Effector memory CD8-positive, alpha-beta T cell (primary cell): ENCODE measurements at places on chromosomes 7 and 10.

DNA sequence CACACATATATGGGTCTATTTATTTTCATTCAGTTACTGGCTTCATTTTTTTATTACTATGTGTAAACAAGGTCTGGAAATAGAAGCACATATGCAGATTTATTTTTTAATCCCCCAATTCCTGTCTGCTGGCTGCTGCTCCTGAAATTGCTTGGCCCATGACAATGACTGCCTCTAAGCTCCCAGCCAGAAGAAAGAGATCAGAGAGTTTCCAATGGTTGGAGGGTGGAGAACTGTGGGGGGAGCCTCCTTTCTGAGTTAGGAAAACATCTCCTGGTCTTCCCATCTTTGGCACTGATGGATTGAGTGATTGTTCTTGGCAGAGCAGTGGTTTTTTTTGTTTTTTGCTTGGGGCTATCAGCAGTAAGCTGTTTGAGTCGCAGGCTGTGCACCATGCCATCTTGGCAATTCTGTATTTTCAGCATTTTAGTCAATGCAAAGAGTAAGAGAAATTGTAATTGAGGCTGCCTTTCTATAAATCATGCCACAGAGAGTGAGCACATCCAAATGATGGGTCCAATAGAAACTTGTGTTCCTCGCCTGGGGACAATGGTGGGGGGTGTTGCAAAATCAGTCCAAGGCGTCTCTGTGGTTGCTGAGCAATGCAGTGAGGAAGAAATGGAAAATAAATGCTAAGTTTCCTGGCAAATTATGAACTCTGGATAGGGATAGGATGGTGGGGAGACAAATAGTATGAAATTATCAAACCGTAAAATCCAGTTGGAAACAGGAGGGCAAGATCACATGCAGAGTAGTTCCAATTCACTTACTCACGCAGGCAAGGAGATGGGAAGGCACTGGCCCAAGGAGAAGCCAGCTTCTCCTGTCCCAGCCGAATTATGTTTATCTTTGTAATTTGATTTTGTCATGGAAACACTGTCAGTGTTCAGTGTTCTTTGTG, 382.4 kb downstream of the SORCS3 start:
- H3K36me3 ChIP-seq: no peaks in the 10 kb centered on the region
- DNase-seq: no peak
- H3K27me3 ChIP-seq: no peaks in the 10 kb centered on the region
- no peak overlapping the region for H3K4me3 ChIP-seq

DNA sequence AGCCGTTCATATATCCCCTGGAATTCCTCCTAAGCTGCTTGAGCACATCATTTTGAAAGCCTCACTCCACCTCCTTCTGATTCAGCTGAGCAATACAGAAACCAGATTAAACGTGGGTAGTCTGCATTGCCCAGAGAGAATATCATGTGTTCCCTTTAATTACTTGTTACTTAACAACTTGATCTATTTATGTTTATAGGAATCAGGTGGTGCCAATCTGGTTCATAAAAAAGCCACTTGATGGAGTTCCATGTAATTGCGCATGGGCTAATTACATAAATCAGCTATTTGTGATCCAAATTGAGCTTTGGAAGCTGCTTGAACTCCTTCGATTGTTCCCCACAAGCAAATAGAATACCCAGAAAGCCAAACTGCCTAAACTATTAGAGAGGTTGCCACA, 114.7 kb upstream of the ADCY1 start:
- no peaks in the 10 kb centered on the region for H3K4me1 ChIP-seq
- H3K27me3 ChIP-seq: peaks cover 44% of the 10 kb centered on the region
- H3K36me3 ChIP-seq: peaks cover 4% of the 10 kb centered on the region
- no peak overlapping the region for H3K27ac ChIP-seq
- no peak overlapping the region for H3K4me3 ChIP-seq

DNA sequence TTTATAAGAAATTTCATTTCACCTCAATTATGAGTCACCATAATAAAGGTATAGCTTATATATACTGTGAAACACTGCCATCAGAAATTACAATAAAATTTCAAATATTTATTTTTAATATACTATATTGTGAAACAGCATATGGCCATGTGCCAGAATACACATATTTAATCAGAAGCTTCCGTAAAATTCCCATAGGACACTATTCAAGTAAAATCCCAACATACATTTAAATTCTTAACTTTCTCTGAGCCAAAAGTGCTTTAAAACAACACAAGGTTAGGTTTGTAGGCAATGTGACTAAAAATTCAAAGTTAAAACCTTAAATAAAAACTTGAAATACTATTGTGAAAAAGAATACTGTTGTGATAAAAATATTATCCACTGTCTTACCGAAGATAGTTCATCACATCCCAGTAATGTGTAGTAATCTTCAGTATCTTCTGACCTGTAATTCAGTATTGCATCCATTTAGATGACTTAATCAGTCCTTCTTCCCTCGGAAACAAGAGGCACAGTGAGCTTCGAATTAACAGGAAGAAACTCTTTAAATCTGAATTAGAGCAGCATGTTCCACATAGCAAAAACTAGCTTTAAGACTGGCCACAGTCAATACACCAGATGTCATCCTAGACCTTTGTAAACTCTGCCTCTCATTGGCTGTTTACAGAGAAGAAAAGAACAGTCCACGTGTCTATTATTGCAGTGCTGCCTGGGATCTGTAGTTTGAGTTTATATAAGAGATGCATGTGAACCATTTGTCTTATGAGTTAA, at the start of gene DNAJC12:
Gene DNAJC12, minus strand, starts transcription at position 648 of the 774 bp plus-strand sequence. Its CDS starts 177 bp downstream, at position 471.
- peaks cover 5% of the 10 kb centered on the region for H3K36me3 ChIP-seq
- H3K4me1 ChIP-seq: no peaks in the 10 kb centered on the region
- no peaks in the 10 kb centered on the region for H3K27me3 ChIP-seq
- no peak within 1 kb of the TSS for H3K27ac ChIP-seq
- no peak for DNase-seq

DNA sequence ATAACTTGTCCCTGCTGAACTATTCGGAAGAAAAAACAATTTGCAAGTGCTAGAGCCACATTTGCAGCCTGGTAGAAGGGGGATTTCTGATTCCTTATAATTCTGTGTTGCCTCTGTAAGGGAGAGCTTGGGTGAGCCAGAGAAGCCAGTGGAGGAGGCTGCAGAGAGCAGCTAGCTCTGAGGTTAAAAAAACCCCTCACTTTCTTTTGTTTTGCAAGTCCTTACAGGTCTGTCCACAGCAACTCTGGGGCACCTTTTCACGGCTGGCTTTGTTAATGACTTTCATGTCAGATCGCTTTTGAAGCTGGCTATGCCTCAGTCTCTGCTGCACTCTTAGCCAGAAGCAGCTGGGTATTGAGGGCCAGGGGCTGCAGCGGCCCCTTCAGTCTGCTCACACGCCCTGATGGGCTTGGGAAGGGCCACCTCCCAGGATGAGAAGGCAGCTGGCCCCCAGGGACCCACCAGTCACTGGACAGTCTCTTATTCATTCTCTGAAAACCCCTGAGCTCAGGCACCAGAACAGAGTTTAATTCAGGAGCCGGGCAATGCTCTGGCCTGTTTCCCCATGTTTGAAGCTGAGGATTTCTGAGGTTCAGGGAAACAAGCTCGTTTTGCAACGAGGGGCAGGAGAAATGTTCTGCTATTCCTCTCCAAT, 30.9 kb downstream of the TRIM8 start:
- H3K4me1 ChIP-seq: peaks cover 18% of the 10 kb centered on the region
- no peaks in the 10 kb centered on the region for H3K27me3 ChIP-seq
- H3K36me3 ChIP-seq: peaks cover 4% of the 10 kb centered on the region
- no peak overlapping the region for H3K27ac ChIP-seq

- no peaks in the 10 kb centered on the region for H3K4me1 ChIP-seq
- DNase-seq: no peak
- H3K27ac ChIP-seq: no peak overlapping the region
- no peak overlapping the region for H3K4me3 ChIP-seq
Measured at GRCh38 chr10:75926763-75927162, 495.3 kb downstream of the LRMDA start.

DNA sequence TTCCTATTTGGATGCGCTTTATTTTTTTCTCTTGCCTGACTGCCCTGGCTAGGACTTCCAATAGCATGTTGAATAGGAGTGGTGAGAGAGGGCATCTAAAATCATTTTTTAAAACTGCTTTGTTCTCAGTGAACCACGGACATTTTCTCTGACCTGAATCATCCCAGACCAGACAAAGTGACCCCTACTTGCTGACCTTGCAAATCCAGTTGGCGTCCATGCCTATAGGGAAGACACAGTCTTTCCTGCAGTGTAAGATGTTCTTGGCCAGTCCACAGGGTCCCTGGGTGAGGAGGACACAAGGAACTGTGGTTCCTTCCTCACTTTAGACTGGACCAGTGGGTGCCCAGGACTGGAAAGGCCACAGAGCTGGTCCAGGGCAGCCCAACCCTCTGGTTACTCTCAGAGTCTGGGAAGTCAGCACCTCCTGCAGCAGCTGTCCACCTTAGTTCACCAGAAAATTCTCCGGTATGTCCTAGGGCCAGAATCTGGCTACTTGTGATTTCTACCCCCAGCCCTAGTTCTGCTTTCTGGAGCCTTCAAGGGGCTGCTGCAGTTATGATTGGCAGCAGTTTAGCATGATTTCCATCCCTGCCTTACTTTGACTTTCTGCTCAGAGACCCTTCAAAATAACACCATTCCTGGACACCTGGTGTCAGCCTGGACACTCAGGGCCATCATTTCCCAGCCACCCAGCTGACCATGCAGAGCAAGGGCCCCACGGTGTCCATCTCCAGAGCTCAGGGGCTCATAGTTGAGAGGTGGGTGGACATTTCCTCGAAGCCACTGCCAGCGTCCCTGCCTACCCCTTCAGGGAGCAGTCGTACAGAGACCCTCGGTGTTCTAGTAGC, 19.3 kb downstream of the VIPR2 start:
- H3K27me3 ChIP-seq: peaks cover 5% of the 10 kb centered on the region
- H3K4me1 ChIP-seq: peaks cover 1% of the 10 kb centered on the region
- no peaks in the 10 kb centered on the region for H3K36me3 ChIP-seq
- H3K4me3 ChIP-seq: no peak overlapping the region
- no peak for DNase-seq

GRCh38 chr10:117215079-117215478, 17.8 kb downstream of the KCNK18 start:
- DNase-seq: no peak
- H3K4me3 ChIP-seq: no peak overlapping the region
- H3K27ac ChIP-seq: no peak overlapping the region
- H3K36me3 ChIP-seq: no peaks in the 10 kb centered on the region

GRCh38 chr7:87567052-87567451, 33.6 kb downstream of the ABCB1 start:
- no peaks in the 10 kb centered on the region for H3K27me3 ChIP-seq
- DNase-seq: no peak
- no peak overlapping the region for H3K4me3 ChIP-seq
- H3K4me1 ChIP-seq: peaks cover 10% of the 10 kb centered on the region
- no peak overlapping the region for H3K27ac ChIP-seq

GRCh38 chr7:139744768-139745677, 32.8 kb downstream of the HIPK2 start:
- no peak overlapping the region for H3K27ac ChIP-seq
- no peak for DNase-seq
- H3K4me1 ChIP-seq: peaks cover 9% of the 10 kb centered on the region
- no peaks in the 10 kb centered on the region for H3K27me3 ChIP-seq

DNA sequence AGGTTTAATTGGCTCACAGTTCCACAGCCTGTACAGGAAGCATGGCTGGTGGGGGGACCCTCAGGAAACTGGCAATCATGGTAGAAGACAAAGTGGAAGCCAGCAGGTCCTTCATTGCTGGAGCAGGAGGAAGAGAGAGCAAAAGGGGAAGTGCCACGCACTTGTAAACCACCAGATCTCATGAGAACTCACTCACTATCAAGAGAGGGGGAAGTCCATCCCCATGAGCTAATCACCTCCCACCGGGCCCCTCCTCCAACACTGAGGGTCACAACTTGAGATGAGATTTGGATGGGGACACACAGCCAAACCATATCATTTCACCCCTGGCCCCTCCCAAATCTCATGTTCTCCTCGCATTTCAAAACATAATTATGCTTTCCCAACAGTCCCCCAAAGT, 171.9 kb upstream of the CACNA2D1 start:
- H3K27me3 ChIP-seq: no peaks in the 10 kb centered on the region
- no peak overlapping the region for H3K4me3 ChIP-seq
- no peaks in the 10 kb centered on the region for H3K4me1 ChIP-seq
- H3K27ac ChIP-seq: no peak overlapping the region
- no peaks in the 10 kb centered on the region for H3K36me3 ChIP-seq
- no peak for DNase-seq

GRCh38 chr10:69801434-69802315, at the start of gene COL13A1:
TSS of gene COL13A1 (plus strand) at chr10:69801906. CDS start at chr10:69802424, 518 bp downstream.
- peaks cover 10% of the 10 kb centered on the region for H3K4me1 ChIP-seq
- no peak for DNase-seq
- H3K27me3 ChIP-seq: peaks cover 90% of the 10 kb centered on the region
- H3K36me3 ChIP-seq: no peaks in the 10 kb centered on the region
- H3K4me3 ChIP-seq: peak within 1 kb of the TSS; percentile 72
- H3K27ac ChIP-seq: peak within 1 kb of the TSS; percentile 57

GRCh38 chr7:44565097-44565794, 8.5 kb downstream of the DDX56 start:
- peak; percentile 46 for DNase-seq
- peak overlapping the region; percentile 32 for H3K27ac ChIP-seq
- H3K27me3 ChIP-seq: no peaks in the 10 kb centered on the region
- H3K4me1 ChIP-seq: peaks cover 17% of the 10 kb centered on the region
- no peak overlapping the region for H3K4me3 ChIP-seq
- H3K36me3 ChIP-seq: peaks cover 30% of the 10 kb centered on the region

- no peaks in the 10 kb centered on the region for H3K27me3 ChIP-seq
- no peak for DNase-seq
- no peaks in the 10 kb centered on the region for H3K4me1 ChIP-seq
- no peak overlapping the region for H3K27ac ChIP-seq
- H3K36me3 ChIP-seq: no peaks in the 10 kb centered on the region
Measured at GRCh38 chr7:132672200-132672990, 96.1 kb upstream of the PLXNA4 start.

DNA sequence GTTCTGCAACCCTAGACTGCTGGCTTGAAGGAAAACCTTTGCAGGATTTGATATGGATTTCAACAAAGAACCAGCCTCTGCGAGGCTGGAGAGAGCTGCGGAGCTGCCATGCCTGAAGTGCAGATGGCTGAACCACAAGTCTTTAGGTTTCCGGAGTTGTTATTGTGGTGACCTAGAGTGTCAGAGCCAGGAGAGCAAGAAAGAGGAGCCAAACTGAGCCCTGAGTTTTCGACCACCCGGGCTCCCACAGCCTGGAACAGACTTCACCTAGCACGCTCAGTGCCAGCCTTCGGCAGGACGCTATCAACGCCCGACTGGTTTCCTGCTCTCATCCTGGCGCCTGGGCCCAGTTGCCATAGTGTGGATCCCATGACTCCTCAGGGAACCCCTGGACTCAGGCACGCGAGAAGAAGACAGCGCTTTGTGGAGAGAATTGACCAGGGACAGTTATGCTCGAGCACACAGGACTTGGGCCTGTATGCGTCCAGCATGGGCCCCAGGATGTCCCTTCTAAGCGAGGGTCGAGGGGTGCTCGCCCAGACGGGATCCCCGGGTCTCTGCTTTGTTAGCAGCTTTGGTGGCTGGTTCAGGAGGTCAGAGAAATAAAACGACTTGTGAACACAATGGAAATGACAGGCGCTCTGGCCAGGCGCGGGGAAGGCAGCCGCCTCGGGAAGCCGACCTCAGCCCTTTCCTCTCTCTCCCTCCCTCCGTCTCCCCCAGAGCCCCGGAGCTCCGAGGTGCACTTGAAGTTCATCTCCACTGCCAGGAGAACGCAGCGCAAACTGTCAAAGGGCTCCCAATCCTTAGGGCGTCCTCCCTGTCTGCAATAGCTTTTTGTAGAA, 1.8 kb upstream of the GAD2 start:
- no peaks in the 10 kb centered on the region for H3K36me3 ChIP-seq
- H3K4me1 ChIP-seq: peaks cover 16% of the 10 kb centered on the region
- H3K4me3 ChIP-seq: peak overlapping the region; percentile 59
- no peak for DNase-seq

- no peaks in the 10 kb centered on the region for H3K27me3 ChIP-seq
Measured at GRCh38 chr10:132443605-132443982, 46.6 kb downstream of the PWWP2B start.

- H3K27ac ChIP-seq: no peak overlapping the region
- no peaks in the 10 kb centered on the region for H3K4me1 ChIP-seq
- no peak overlapping the region for H3K4me3 ChIP-seq
- no peaks in the 10 kb centered on the region for H3K36me3 ChIP-seq
- H3K27me3 ChIP-seq: peaks cover 10% of the 10 kb centered on the region
Measured at GRCh38 chr7:142645777-142646176, 103.5 kb upstream of the PRSS1 start.
